NCI-H2081 treated with DMSO at 0.1 percent for 48 hours (cell line): ENCODE measurements at places on chromosomes 5 and 9.

DNA sequence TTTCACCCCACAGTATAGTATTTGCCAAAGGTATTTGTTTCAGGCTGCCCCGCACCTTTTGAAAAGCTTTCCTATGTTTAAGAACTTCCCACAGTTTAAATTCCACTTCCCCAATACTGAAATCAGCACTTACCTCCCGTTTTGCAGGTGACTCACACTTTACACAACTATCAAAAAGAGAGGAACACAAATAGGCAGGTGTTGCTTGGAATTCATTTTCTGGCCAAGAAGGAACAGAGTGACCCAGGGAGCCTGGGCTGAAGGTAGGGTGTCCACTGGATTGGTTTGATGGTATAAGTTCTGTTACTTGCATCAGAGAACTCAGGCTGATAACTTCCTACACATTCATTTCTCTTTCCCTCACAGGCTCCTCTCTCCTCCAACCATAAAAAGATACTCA lies 60.1 kb upstream of the SLC30A5 start:
- no peak for DNase-seq

GRCh38 chr5:168059131-168059530 lies 232.3 kb upstream of the WWC1 start:
- no peak for DNase-seq

- no peak for DNase-seq
Measured at GRCh38 chr5:131615957-131616356, 19.1 kb downstream of the RAPGEF6 start.

- no peak for DNase-seq
Measured at GRCh38 chr9:124562328-124562727, 55.1 kb upstream of the NR5A1 start.

- no peak for DNase-seq
Measured at GRCh38 chr9:35311891-35312639, 150.3 kb downstream of the UNC13B start.

- DNase-seq, result no peak
Measured at GRCh38 chr5:97480313-97480712, 297.3 kb upstream of the RIOK2 start.

DNA sequence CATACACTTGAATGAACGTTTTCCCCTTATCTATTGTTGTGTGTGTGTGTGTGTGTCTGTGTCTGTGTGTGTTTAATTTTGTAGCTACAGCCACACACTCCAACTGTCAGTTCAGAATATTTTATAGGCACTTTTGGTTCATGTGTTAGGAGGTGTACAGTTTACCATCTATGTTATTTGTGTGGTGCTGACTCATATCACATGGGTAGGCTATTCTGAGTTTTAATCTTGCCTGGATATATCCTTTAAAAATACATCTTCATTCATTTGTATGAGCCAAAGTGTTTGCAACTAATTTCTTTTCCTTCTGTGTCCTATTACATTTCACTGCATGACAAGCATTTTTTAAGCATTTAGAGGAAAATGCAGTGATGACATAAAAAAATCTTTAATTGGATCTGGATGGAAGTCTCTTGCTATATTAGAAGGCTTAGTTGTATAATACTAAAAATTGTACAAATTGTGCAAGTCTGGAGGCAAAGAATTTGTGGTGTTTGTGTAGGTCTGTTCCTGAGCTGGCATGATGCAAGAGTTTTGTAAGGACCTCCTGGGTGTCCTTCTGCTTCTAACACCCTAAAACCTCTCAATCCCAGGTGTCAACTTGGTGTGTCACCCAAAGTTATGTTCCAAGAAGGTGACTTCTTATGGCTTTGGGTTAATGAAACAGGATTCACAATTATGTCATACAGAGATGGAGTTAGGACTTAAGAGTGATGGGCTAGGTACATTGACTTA lies 52.4 kb upstream of the HMHB1 start:
- DNase-seq, result no peak

GRCh38 chr9:78539188-78539587 lies 242.3 kb downstream of the PSAT1 start:
- DNase-seq, result no peak

GRCh38 chr9:37342895-37343294 lies 79.6 kb upstream of the GRHPR start:
- no peak for DNase-seq

DNA sequence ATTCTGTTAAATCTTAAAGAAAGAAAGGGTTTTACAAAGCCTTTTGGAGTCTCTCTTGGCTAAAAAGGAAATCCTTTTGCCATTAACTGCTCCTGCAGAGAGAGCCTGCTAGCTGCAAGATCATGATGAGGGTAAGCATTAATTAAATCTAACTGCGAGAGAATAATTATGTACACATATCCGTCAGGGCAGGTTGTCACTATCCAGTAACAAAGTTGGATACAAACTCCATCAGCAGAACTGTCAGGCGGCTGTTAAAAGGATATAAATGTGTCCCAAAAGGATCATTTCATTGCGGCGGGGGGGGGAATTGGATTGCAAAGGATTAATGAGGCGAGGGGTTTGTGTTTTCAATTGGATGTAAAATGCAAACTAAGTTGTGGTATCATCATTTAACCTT lies 289.3 kb downstream of the ASTN2 start:
- no peak for DNase-seq

- no peak for DNase-seq
Measured at GRCh38 chr9:72022841-72023240, 37.6 kb downstream of the C9orf57 start.

GRCh38 chr9:94792511-94792910 lies 66.0 kb downstream of the AOPEP start:
- DNase-seq, result no peak

- DNase-seq, result no peak
Measured at GRCh38 chr5:38443390-38443789, 113.1 kb downstream of the LIFR start.

- no peak for DNase-seq
Measured at GRCh38 chr5:180343831-180344695, 9.1 kb downstream of the GFPT2 start.

DNA sequence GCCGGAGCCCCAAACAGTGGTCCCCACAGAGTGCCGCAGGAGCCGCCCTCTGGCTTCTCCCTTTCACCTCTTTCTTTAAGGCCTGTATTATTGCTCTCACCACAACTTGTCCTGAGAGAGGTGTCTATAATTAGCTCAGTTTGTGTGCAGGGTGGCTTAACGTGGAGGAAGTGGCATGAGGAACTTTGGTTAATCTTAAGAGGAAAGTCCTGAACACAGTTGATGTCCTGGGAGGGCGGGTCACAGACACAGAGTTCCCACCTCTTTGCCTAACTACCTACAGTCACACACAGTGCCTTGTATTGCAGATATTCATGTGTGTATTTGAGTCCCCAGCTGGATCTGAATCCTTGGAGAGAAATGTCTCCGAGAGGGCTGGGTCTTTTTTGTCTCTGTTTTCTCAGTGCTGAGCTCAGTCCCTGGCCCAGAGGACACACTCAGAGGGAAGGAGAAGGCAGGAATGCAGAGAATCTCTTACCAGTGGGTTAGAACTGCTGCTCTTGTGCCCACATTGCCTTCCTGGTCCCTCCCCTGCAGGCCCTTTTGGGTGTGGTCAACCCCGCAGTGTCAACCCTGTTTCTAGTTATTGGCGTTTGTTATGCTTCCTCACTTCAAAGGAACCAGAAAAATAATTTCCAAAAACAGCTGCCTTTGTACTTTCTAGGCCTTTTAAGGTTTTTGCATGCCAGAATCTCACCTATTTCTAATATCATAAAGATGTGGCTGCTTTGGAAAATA lies 392.5 kb downstream of the KDM4C start:
- DNase-seq, result no peak

DNA sequence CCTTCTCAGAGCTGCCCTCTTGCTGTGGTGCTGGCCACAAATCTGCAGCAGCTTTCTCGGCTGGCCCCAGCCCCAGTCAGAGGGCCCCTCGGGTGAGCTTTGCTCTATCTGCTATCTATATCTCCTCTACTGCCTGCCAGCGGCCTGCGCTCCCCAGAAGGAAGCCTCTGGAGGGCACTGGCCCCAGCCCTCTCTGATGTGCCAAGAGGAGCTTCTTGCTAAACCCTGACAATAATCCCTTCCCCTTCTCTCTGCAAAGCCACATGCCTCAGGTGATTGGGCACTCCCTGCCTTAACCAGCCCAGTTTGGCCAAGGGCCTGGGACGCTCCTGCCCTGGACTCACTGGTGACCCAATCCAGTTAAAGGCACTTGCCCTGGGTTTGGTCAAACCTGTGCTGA lies 42.7 kb downstream of the CAMK2A start:
- DNase-seq, result no peak

- no peak for DNase-seq
Measured at GRCh38 chr5:17713301-17713700, 79.0 kb downstream of the TAF11L14 start.

- DNase-seq, result no peak
Measured at GRCh38 chr5:77777281-77777892, 1.2 kb upstream of the TBCA start.

DNA sequence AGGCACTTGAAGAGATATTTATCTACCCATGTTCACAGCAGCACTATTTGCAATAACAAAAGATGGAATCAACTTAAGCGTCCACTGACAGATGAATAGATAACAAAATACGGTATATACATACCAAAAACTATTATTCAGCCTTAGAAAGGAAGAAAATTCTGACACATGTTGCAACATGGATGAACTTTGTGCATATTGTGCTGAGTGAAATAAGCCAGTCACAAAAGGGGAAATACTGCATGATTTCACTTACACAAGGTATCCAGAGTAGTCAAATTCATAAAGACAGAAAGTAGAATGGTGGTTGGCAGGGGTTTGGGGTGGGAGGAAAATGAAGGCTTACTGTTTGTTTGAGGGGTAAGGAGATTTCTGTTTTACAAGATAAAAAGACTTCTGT lies 66.0 kb downstream of the FBN2 start:
- DNase-seq, result no peak
